ENCODE measurements at places on chromosomes 16 and 17.

- peaks cover 48% of the 10 kb centered on the region for H3K27me3 ChIP-seq
- H3K4me1 ChIP-seq = no peaks in the 10 kb centered on the region
- no peak overlapping the region for H3K27ac ChIP-seq
- no peak for DNase-seq
- H3K36me3 ChIP-seq = no peaks in the 10 kb centered on the region
- H3K4me3 ChIP-seq = no peak overlapping the region
Observed at GRCh38 chr16:77434022-77434529, 758 bp downstream of the ADAMTS18 start.

DNA sequence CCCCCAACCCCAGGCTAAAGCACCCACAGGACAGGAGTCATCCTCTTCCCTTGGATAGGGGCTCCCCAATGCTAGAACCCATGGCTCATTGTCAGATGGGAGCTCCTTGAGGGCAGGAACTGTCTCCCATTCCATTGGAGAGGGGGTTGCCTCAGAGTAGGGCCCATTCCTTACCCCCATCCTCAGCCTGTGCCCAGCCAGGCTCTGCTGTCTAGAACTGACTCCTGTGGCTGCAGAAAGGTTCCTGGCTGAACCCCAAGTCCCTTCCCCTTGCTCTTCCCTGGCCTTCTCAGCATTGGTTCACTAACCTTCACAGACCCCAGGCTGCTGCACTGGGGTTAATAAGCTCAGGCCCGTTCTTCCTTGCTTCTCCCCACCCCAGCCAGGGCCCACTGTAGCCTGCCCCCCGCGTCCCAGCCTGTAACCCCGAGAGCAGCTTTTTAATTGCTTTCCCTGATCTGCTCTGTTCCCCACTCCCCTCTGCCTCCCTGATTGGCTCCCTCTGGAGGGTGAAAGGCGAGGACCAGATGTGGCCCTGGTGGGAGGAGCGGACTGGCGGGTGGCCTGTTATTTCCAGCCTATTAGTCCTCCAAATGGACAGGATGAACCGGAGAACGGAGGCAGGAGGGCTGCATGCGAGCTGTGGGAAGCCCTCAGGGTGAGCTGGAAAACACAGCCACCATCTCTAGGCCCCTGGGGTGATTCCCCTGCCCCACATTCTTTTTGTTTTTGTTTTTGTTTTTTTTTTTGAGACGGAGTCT lies 6.0 kb upstream of the GFAP start:
- H3K4me1 ChIP-seq = peaks cover 26% of the 10 kb centered on the region
- DNase-seq = no peak
- H3K36me3 ChIP-seq = peaks cover 2% of the 10 kb centered on the region
- H3K27ac ChIP-seq = no peak overlapping the region
- no peak overlapping the region for H3K4me3 ChIP-seq
- peaks cover 3% of the 10 kb centered on the region for H3K27me3 ChIP-seq

DNA sequence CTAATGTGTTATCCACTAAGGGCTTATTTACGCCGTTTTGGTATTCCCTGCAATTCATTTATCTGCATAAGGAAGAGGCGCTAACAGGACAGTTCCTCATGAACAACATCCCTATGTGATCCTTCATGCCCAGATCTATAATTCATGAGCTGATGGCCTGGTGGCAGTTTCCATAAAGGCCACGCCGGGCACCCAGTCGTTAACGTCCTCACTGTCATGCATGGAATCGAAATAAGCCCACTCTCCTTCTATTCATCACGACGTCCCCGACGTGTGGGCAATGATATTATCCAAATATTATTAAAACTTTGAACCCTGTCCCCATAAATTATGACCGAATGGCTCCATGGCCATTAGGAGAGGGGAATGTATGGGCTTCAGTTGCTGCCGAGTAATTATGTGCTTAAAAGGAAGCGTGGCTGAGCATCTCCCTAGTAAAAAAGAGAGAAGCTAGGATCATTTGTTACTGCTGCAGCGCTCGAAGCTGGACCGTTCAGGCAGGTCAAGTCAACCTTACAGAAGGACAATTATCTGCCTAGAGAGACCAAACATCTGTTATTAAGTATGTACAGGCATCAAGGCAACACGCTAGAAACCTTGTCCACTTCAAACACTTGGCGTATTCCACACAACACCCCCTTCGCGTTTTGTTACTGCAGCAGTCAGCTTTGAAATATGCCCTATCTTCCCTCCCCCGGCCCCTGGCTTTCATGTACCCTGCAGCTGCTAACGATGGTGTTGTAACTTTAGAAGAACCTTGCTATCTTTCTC lies 94.0 kb upstream of the SALL1 start:
- DNase-seq = no peak
- no peaks in the 10 kb centered on the region for H3K4me1 ChIP-seq
- no peaks in the 10 kb centered on the region for H3K36me3 ChIP-seq

DNA sequence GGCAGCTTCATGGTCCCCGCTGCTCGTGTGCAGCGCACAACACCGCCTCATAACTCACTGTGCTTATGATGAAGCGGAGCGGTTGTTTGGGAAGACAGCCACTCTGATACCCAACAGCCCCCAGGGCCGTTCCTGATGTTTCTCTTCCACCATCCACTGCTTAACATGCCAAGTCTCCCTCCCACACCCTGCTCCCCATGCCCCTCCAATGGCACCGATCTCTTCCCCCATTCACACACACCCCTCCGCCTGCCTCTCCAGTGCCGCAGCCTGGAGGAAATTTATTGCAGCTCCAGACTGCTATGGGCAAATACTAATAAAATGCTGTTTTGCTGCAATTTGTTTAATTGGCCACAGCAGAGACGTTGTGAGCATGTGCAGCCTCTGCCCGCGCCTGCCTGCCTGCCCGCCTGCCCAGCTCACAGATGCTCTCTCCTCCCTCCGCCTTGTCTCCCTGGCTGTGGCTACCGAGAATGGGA lies 80.3 kb upstream of the LHX1 start:
- H3K27me3 ChIP-seq = no peaks in the 10 kb centered on the region
- H3K4me1 ChIP-seq = peaks cover 4% of the 10 kb centered on the region
- no peak overlapping the region for H3K4me3 ChIP-seq
- DNase-seq = no peak
- H3K36me3 ChIP-seq = no peaks in the 10 kb centered on the region

DNA sequence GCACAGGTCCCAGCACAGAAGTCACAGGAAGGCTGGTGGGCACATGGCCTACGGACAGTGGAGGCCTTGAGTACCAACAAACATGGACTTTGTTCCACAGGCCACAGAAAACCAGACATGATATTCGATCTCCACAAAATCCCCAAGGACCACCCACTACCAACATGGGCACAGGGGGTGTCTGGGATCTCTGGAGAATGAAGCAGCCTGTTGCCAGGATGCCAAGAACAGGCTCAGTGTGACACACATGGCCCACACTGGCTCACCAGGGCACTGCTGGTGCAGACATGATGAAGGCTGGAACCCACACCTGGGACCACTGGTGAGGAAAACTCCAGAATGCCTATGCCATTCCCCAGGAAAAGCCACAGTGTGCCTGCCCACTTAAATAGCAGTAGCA lies 120.2 kb downstream of the C16orf78 start:
- no peak overlapping the region for H3K4me3 ChIP-seq
- H3K27ac ChIP-seq = no peak overlapping the region
- H3K27me3 ChIP-seq = peaks cover 14% of the 10 kb centered on the region
- DNase-seq = no peak
- H3K4me1 ChIP-seq = peaks cover 12% of the 10 kb centered on the region

GRCh38 chr17:70078549-70078948 lies 3.5 kb downstream of the KCNJ16 start:
- DNase-seq = no peak
- H3K4me1 ChIP-seq = peaks cover 18% of the 10 kb centered on the region
- no peak overlapping the region for H3K4me3 ChIP-seq
- no peaks in the 10 kb centered on the region for H3K36me3 ChIP-seq
- peaks cover under 1% of the 10 kb centered on the region for H3K27me3 ChIP-seq
- no peak overlapping the region for H3K27ac ChIP-seq

DNA sequence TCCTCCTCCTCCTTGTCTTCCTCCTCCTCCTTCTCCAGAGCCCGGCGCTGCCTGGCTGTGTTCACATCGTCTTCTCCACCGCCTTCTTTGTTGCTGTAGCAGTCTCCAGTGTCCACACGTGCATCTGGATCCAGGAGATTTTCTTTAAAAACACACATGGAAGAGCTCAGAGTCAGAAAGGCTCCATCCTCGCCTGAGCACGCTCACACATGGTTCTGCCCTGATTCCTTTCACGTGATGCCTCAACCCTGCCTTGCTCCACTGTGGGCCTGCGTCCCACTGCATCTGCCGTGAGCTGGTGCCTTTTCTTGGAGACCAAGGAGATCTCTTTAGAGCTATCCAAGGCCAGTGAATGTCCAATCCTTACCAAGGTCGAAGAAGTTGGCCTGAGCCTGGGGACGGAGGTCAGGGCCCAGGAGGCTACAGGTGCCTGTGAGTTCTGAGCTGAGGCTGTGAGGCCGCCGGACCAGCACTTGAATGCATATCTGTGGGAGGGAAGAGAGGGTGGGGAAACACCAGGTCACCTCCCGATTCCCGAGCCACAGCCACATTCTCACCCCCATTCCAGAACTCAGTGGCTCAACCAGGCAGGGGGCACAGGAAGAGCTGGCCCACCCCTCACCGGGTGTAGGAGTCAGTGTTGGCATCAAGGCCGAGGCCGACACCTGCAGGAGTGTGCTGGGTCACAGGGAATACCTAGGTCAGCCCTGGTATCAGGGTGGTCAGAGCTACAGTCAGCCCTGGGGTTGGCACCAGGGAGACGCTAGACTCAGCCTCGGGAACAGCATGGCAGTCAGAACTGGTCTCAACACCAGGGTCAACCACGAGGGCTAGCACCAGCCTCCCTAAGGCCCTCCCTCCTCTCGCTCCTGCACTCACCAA lies 37.6 kb downstream of the HASPIN start:
- no peaks in the 10 kb centered on the region for H3K4me1 ChIP-seq
- no peak overlapping the region for H3K27ac ChIP-seq
- no peak for DNase-seq
- H3K4me3 ChIP-seq = no peak overlapping the region
- H3K27me3 ChIP-seq = peaks cover 3% of the 10 kb centered on the region

DNA sequence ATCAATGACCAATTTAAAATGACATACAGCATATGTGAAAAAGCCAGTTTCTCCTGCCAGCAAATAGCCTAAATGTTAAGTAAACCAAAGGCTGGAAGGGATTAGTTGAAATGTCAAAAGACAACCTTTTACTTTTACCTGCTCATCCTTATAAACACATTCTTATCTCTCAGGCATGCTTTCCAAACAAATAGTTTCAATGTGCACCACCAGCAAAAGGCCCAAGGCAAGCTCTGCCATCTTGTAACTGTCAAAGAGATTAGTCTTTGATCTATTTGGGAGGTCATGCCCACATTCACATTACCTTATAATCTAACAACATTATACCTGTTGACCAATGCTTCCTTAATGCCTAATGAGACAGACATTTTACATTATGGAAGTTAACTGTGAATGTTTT lies 132.2 kb upstream of the NACA2 start:
- peaks cover 2% of the 10 kb centered on the region for H3K36me3 ChIP-seq
- no peak for DNase-seq
- H3K27ac ChIP-seq = no peak overlapping the region
- no peaks in the 10 kb centered on the region for H3K27me3 ChIP-seq
- no peak overlapping the region for H3K4me3 ChIP-seq

GRCh38 chr16:48918520-48919258 lies 308.7 kb upstream of the N4BP1 start:
- H3K27me3 ChIP-seq = no peaks in the 10 kb centered on the region
- no peak overlapping the region for H3K4me3 ChIP-seq
- H3K27ac ChIP-seq = no peak overlapping the region
- no peaks in the 10 kb centered on the region for H3K4me1 ChIP-seq
- no peak for DNase-seq
- H3K36me3 ChIP-seq = no peaks in the 10 kb centered on the region

Data from osteocyte (in vitro differentiated cells).